CD4-positive, alpha-beta T cell (primary cell): ENCODE measurements at places on chromosomes 2 and 18.

DNA sequence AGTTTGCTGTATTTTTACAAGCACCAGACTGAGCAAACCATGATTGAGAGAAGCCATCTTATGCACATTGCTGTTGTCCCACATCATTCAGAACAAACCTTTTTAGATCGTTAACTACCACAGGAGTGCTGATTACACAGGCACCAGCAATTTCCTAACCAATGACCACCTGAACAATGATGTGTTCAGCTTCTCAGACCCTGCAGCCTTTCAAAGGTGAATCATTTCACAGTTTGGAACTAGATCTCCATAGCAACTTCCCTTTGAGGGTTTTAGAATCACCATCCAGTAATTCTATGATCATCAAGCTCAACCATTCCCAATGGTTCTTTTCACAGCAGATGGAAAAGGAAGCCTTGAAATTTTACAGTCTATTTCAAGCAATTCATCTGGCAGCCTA lies 71.4 kb downstream of the OLA1 start:
- no peak for DNase-seq

- DNase-seq = no peak
Measured at GRCh38 chr2:95052307-95052706, 26.8 kb downstream of the MAL start.

DNA sequence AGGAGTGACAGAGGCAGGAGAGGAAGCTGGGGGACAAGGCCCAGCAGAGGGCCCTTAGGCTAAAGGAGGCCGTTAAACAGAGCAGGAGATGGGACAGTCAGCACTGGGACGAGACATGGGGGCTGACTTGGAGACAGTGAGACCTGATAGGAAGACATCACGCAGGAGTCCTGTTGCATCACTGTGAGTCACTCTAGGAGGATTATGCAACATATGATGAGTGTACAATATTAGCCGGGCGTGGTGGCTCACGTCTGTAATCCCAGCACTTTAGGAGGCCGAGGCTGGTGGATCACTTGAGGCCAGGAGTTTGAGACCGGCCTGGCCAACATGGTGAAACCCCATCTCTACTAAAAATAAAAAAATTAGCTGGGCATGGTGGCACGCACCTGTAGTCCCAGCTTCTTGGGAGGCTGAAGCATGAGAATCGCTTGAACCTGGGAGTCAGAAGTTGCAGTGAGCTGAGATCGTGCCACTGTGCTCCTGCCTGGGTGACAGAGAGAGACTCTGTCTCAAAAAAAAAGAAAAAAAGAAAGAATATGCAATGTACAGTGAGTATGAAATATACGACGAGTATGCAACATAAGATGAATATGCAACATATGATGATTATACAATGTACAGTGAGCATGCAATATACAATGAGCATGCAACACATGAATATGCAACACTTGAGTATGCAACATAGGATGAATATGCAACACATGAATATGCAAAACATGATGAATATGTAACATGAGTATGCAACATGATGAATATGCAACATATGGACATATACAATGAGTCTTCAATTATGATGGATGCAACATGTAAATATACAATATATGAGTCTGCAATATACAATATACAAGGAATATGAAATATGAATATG lies 83.3 kb upstream of the ID2 start:
- DNase-seq = peak; percentile 18

GRCh38 chr2:65991381-65992197 lies 443.3 kb upstream of the MEIS1 start:
- DNase-seq = no peak

- DNase-seq = no peak
Measured at GRCh38 chr2:12694990-12695774, 21.6 kb upstream of the TRIB2 start.

DNA sequence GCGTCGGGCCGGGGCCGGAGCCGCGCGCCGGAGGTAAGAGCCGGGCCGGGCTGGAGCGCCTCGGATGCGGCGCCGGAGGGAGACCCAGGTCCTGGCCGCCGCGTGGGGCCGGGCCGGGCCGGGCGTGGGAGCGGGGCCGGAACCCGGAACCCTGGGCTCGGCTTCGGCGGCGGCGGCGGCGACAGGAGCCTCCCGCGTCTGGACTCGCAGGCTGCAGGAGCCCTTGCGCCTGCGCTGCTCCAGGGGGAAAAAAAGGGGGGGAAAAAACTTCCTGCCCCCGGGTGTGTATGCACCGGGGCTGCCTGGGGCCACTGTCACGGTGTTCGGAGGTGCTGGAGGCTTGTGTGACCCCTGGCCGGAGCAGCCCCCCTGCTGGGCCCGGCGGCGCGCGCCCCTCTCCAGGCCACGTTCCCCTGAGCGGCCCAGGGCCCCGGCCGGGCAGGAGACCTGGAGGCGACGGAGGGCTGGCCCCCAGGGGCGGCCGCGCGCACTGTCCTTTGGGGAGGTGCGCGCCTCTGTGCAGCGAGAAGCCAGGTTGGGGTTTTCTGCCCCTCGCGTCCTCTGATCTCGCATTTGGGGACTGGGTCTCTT lies 864 bp downstream of the KLHL29 start:
- DNase-seq = no peak

DNA sequence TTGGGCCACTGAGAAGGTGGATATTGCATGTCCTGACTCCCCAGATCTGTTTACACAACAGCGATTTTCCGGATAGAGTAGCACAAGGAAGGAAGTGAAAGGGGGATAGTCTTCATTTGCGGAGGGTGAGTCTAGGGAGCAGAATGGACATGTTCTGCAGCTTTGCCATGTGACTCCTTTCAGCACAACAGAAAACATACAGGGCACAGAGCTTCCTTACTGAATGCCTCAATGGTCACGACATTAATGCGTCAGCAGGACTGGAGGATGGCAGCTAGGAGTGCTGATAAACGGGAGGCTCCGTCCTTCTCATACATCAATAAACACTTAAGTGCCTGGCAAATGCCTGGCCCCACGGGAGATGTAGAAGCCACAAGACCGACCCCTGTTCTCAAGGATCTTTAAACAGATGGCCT lies 163.0 kb downstream of the FAM210A start:
- DNase-seq = no peak

DNA sequence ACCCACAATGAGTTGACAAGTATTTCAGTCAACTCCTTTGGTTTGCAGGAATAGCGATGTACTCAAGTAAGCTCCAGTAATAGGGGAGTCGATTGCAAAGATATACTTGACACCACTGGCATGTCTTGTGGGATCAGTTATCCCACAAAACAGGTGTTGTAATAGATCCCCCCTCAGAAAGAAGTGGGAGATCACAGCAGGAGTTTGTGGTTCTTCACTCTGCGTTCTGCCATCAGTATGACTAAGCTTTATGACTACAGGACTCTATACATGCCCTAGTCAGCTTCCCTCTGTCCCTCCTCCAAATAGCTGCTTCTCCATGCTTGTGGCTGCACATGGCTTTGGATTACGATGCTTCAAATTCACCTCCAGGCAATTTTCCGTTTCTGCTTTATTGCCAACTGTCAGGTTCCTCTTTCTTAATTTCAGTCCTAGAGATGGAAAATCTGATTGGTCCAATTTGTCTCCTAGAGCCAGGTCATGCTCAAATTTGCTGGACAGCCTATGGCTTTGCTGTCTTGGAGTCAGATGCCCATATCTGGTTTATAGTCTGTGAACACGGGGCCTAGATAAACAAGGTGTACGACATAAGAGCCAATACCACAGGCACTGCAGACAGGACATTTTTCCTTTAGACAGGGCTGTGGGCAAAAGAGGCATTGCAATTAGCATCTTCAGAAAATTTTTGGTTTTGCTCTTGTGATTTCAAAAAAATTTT lies 221.7 kb downstream of the PAX3 start:
- no peak for DNase-seq

DNA sequence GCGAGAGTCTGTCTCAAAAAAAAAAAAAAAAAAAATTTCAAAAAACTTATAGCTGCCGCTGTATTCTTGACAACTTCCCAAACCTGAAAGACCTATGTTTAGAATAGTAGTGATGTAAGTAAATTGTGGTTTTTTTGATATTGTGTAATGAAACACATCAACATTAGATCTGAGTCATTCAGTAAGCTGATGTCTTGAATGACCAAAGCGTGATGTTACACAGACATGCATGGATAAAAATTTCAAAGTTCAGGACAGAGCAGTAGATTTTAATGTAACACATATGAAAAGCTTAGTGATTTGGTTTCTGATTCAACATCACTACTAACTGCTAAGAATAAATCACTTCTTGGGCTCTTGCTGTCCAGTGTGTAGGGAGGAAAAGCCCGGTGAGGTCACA lies 69.3 kb upstream of the MEX3C start:
- DNase-seq = no peak

DNA sequence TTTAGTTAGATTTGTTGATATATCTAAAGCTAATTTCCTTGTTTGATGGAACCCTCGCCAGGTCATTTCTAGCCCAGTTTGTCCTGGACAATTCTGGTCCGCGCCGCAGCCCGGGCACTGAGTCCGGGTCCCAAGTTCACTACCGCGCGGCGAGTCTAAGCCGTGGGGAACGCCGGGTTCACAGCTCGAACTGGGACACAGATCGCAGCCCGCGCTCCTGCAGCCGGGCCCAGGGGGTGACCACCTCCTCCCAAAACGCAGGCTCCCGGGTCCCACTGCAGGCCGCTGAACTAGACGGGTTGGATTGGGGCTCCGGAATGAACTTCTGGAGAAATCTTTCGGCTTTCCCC lies 681 bp downstream of the ACADL start:
- no peak for DNase-seq

GRCh38 chr18:59015531-59016152 lies 124.0 kb upstream of the SEC11C start:
- no peak for DNase-seq

DNA sequence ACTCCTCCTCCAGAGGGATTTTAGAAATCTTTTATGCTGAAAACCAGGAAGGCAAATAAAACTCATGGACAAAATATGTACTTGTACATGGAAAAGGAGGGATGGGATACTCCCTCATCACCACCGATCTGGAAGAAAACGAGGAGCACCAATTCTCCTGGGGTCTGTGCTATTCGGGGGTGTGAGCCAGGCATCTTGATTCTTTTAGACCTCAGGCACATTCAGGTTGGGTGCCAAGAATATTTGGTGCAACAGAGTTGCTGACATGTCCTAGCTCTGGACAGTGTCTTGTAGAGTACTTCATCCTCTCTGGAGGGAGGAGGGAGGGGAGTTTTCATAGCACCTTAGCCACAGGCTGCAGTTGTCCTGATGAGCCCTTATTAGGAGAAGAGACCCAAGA lies 163.0 kb downstream of the PRKCE start:
- DNase-seq = no peak

- DNase-seq = no peak
Measured at GRCh38 chr2:12839339-12839738, 122.6 kb downstream of the TRIB2 start.

DNA sequence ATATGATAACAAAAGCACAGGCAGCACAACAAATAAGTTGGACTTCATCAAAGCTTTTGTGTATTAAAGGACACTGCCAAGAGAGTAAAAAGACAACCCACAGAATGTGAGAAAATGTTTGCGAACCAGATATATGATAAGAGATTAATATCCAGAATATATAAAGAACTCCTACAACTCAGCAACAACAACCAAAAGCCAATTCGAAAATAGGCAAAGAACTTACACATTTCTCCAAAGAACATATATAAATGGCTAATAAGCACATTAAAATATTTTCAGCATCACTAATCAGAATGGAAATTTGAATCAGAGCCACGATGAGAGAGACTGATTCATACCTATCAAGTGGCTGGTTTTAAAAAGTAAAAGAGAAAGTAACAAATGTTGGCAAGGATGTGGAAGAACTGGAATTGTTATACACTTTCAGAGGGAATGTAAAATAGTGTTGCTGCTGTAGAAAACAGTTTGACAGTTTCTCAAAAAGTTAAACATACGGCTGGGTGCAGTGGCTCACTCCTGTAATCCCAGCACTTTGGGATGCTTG lies 25.2 kb downstream of the EPB41L5 start:
- no peak for DNase-seq

GRCh38 chr2:120802867-120803484 lies 67.3 kb downstream of the GLI2 start:
- DNase-seq = no peak

- no peak for DNase-seq
Measured at GRCh38 chr2:28612131-28612812, 116.4 kb downstream of the PLB1 start.

GRCh38 chr2:152499331-152499816 lies 164.4 kb downstream of the FMNL2 start:
- DNase-seq = no peak

- no peak for DNase-seq
Measured at GRCh38 chr18:59696311-59697235, 650 bp downstream of the CCBE1 start.

GRCh38 chr18:38933322-38933721 lies 1367.7 kb upstream of the CELF4 start:
- DNase-seq = no peak

DNA sequence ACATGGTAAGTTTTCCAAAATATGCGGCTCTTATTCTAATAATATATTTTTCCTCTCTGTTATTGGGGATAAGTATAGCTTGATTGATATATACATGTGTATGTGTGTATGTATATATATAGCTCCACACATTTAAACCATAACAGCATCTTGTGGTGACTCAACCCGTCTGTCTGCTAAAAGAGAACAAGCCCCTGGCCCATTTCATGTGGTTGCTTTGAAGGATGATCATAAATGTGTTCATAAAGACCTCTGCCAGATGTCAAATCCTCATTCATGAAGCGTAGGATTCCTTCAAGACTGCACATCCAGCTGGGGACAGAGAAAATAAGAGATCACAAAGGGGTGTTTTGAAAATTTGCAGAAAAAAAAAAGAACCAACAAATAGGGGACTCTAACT lies 79.3 kb downstream of the RHOB start:
- DNase-seq = no peak
